IMR-90 (cell line): ENCODE measurements at places on chromosomes 7 and 10.

GRCh38 chr10:653991-654646, 35.3 kb downstream of the DIP2C start:
- peaks cover 25% of the 10 kb centered on the region for H3K4me1 ChIP-seq
- H3K4me3 ChIP-seq = no peak overlapping the region
- peak; percentile 62 for DNase-seq
- no peaks in the 10 kb centered on the region for H3K27me3 ChIP-seq
- H3K27ac ChIP-seq = no peak overlapping the region
- no peaks in the 10 kb centered on the region for H3K36me3 ChIP-seq

- no peaks in the 10 kb centered on the region for H3K27me3 ChIP-seq
- no peak overlapping the region for H3K4me3 ChIP-seq
- DNase-seq = peak; percentile 19
- peaks cover 5% of the 10 kb centered on the region for H3K4me1 ChIP-seq
- no peak overlapping the region for H3K27ac ChIP-seq
- H3K36me3 ChIP-seq = no peaks in the 10 kb centered on the region
Measured at GRCh38 chr7:27735165-27735564, 4.8 kb upstream of the TAX1BP1 start.

- H3K36me3 ChIP-seq = no peaks in the 10 kb centered on the region
- no peaks in the 10 kb centered on the region for H3K27me3 ChIP-seq
- DNase-seq = no peak
- H3K4me3 ChIP-seq = no peak overlapping the region
- peaks cover 17% of the 10 kb centered on the region for H3K4me1 ChIP-seq
- H3K27ac ChIP-seq = no peak overlapping the region
Measured at GRCh38 chr7:2100278-2101208, 132.2 kb downstream of the MAD1L1 start.

GRCh38 chr10:75019370-75019769, 92.1 kb upstream of the SAMD8 start:
- no peak overlapping the region for H3K4me3 ChIP-seq
- peaks cover 27% of the 10 kb centered on the region for H3K36me3 ChIP-seq

DNA sequence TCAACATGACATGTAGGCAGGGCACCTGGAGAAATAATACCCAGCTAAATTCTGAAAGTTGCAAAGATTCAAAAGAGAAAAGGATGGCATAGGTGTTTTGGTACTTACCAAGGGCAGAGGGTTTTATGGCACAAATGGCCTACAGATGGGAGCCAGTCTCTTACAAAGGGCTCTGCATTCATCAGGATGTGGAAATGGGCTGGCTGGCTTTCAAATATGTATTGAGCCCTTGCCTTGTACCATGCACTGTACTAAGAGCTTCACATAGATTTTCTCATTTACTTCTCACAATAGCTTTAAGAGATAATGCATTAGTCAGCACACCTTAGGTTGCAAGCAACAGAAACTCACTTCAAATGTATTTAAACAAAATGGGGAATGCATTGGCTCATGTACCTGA, 327.1 kb downstream of the BICC1 start:
- H3K27ac ChIP-seq = no peak overlapping the region
- peaks cover 2% of the 10 kb centered on the region for H3K27me3 ChIP-seq
- H3K36me3 ChIP-seq = no peaks in the 10 kb centered on the region
- no peak overlapping the region for H3K4me3 ChIP-seq
- no peaks in the 10 kb centered on the region; the same call in 1 of the 2 replicates for H3K4me1 ChIP-seq

DNA sequence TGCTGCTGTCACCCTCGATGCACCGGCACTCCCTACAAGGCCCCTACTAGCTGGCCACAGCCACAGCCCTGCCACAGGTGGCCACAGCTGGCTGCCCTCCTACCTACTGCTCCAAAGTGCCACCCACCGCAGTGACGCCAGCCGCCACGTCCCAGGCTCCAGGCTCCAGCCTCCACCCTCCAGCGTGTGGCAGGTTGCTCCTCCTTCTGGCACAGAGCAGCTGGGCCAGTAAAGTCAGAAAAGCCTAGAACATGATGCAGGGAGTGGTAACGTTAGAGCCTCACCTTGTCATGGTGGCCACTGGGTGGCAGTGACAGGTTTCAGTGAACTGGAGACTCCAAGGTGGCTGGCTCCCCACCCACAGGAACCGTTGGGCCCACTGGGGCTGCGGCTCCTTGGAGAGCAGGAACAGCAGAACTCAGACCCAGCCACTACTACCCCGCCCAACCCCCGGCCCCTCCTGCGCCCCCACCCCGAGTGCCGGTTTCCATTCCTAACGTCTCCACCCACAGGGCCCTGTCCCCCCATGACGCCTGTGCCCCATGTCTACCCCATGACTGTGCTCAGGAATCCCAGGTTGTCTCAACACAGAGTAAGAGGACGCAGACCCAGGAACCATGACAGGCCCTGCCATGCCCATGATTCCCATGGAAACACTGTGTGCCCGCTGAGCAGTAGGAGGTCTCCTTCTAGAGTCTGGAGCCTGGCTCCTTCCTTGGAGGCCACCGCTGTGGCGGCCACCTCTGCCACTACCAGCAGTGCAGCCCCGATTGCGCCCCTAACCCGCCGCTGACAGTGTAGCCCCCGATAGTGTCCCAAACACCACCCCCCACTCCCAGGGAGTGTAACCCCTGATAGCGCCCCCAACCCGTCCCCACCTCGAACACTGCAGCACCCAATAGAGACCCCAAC, 52.3 kb upstream of the ZNF33B start:
- no peaks in the 10 kb centered on the region for H3K4me1 ChIP-seq
- no peaks in the 10 kb centered on the region for H3K36me3 ChIP-seq
- no peak overlapping the region for H3K27ac ChIP-seq
- no peak for DNase-seq

DNA sequence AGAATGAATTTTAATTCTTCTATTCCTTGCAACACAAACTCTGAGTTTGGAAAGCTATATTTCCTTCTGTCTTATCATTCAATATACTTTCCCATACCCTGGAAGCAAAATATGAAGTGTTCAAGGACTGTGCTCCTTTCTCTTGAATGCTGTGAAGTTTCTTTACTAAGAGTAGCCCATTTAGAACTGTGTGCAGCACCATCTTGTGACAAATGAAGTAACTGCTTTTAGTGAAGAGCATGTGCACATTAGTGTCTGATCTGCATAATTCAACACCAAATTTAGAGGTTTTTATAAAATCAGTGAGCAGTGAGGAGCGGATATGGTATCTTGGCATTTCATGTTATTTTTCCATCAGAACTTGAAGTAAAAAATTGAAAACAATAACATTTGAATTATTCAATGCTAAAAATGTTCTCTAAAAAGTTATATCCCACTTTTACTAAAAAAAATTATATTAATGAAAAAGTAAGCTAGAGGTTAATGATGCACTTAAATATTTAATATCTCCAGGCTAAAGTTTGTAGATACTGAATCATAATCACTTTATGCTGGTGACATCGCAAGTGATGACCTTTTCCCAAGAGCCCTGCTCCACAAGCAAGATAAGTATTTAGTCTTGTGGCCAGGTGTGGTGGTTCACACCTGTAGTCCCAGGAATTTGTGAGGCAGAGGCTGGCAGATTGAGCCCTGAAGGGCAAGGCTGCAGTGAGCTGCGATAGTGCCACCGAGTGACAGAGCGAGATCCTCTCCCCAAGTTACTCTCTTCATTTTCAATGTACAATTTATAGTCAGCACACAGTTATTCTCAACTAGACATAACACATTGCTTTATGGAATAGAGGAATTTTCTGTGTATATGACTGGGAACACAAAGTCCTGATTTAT, 108.8 kb upstream of the PCLO start:
- H3K27ac ChIP-seq = no peak overlapping the region
- no peaks in the 10 kb centered on the region for H3K36me3 ChIP-seq
- peak; percentile 19 for DNase-seq
- no peaks in the 10 kb centered on the region for H3K27me3 ChIP-seq
- H3K4me3 ChIP-seq = no peak overlapping the region

GRCh38 chr7:128129224-128129864, 98.1 kb upstream of the LRRC4 start:
- H3K36me3 ChIP-seq = no peaks in the 10 kb centered on the region
- H3K4me1 ChIP-seq = no peaks in the 10 kb centered on the region
- no peak overlapping the region for H3K27ac ChIP-seq
- H3K4me3 ChIP-seq = no peak overlapping the region

DNA sequence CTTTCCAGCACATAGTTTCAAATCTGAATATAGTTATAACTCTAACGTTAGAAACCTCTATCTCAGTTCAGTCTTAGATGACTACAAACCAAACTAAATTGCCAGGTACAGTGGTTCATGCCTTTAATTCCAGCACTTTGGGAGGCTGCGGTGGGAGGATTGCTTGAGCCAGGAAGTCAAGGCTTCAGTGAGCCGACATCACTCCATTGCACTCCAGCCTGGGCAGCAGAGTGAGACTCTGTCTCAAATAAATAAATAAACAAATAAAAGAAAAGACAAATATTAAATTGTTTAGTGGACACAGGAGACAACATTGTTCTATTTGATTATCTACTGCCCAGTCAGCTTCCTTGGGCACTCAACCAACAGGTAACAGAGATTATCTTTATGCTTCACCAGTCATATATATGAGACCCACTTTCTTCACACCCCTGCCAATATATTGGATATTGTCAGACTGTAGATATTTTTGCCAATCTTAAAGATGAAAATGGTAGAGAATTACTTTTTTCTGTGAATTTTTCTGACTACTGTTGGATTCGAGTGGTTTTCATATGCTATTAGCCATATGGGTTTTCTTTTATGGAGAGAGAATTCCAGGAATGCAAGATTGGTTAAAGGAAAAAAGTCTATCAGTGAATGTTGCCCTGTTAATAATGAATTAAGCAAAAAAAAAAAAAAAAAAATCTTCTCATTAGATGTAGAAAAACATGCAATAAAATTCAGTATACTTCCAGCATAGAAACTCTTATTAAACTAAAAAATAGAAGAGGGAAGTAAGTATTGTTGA, 16.0 kb downstream of the HDAC9 start:
- no peaks in the 10 kb centered on the region for H3K27me3 ChIP-seq
- peaks cover 4% of the 10 kb centered on the region for H3K4me1 ChIP-seq
- DNase-seq = no peak
- H3K36me3 ChIP-seq = no peaks in the 10 kb centered on the region

DNA sequence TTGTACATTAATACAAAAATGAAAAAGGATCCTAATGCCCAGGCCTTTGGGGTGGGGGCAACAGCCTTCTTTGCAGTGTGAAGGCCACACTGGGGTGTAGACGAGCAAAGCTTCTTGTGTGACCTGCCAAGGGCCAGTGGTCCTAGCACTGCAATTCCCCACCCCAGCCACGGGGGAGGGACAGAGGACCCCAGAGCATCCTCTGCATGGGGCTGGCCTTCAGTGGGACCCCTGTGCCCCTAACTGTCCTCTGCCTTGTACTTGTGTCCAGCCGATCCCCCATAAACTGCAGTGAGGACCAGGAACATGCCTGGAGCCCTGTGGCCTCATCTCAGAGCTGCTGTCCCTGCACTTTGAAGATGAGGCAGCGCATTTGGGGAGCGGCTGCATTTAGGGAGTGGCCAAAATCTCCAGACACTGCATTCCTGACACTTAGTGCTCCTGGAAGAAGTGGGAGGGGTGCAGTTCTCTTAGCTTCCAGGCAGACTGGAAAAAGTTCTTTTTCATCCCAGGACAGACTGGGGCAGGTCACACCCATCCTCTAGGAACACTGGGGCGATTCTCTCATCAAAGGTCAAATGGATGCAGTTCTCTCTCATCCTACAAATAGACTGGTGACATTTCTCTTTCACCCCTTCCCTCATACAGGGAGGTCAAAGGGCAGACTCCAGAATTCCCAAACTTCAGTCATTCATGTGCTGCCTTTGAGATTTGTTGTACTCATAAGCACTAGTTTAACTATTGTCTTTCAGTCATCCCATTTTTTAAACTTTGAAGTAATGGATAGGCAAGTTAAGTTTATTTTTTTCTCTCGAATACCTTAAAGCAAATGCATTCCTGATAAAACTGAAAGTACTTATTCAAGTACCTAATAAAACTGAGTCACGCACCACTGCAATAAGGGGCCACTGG, 922 bp upstream of the MYO1G start:
- no peak for DNase-seq
- no peaks in the 10 kb centered on the region for H3K27me3 ChIP-seq
- H3K4me3 ChIP-seq = no peak overlapping the region
- peaks cover 24% of the 10 kb centered on the region for H3K36me3 ChIP-seq
- peak overlapping the region; percentile 60; the same call in 1 of the 2 replicates for H3K27ac ChIP-seq

GRCh38 chr10:51792678-51793077, 93.3 kb upstream of the CSTF2T start:
- no peaks in the 10 kb centered on the region for H3K4me1 ChIP-seq
- no peak for DNase-seq
- no peaks in the 10 kb centered on the region for H3K27me3 ChIP-seq
- H3K4me3 ChIP-seq = no peak overlapping the region

DNA sequence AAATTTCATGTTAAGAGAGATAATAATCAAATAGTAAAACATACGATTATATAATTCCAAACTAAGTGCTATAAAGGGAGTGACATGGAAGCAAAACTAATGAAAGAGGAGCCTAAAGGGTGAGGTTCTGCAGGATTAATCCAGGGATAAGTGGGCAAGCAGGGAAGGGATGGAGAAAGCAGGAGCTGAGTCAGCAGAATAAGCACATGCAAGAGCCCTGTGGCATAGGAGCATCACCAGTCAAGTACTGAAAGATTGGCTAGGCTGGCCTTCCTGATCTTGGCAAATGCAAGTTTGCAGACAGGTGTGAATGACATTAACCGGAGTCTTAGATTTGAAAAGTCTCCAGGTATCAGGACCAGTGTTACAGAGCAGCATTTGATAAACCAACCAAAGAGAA, 336.4 kb downstream of the ELMO1 start:
- H3K27me3 ChIP-seq = no peaks in the 10 kb centered on the region
- no peak overlapping the region for H3K27ac ChIP-seq
- no peak overlapping the region for H3K4me3 ChIP-seq
- H3K4me1 ChIP-seq = peaks cover 7% of the 10 kb centered on the region

GRCh38 chr10:89297356-89297755, 4.5 kb upstream of the IFIT2 start:
- peaks cover 8% of the 10 kb centered on the region for H3K4me1 ChIP-seq
- H3K36me3 ChIP-seq = no peaks in the 10 kb centered on the region
- H3K27ac ChIP-seq = no peak overlapping the region
- no peaks in the 10 kb centered on the region for H3K27me3 ChIP-seq

- H3K27me3 ChIP-seq = no peaks in the 10 kb centered on the region; the same call in 1 of the 2 replicates
- H3K4me1 ChIP-seq = no peaks in the 10 kb centered on the region
- H3K27ac ChIP-seq = no peak overlapping the region
Measured at GRCh38 chr10:126491476-126491875, 103.2 kb upstream of the ADAM12 start.

DNA sequence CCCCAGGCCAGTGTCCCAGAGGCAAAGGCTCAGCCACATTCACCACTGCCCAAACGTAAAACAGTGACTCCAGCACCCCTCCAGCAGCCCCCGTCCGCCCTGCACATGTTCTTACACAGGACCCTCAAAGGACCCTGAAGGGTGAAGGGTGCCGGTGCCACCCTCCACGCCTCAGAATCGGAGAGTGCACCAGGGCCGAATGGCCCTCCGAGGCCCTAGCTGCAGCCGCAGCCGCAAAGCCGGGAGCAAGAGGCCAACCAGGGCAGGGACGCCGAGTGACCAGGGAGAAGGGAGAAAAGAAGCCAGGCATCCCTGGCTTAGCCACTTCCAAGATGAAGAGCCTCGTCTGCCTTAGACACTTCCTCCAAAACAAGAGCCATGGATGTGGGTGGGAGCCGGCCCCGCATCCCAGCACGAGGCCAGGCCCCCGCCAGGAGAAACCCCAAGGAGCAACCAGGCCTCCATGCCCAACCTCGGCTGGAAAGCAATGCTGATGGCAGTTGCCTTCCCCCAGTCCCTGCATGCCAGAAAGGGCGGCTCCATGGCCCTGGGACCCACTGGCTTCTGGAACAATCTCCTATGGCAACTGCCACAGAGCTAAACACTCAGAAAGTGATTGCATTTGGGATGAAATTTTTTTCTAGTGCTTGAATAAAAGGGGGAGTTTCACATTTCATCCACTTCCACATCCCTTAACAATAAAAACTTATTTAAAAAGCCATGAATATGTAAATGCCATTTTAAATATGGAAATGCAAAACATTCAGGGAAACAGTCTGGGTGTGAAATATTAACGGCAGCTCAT, 92.3 kb downstream of the MAD1L1 start:
- no peaks in the 10 kb centered on the region for H3K4me1 ChIP-seq
- no peak overlapping the region for H3K4me3 ChIP-seq
- DNase-seq = no peak
